AG09309 (cell line): ENCODE measurements at places on chromosomes 16 and 17.

- no peak for DNase-seq
Measured at GRCh38 chr16:79074951-79075350, 525.6 kb downstream of the MAF start.

DNA sequence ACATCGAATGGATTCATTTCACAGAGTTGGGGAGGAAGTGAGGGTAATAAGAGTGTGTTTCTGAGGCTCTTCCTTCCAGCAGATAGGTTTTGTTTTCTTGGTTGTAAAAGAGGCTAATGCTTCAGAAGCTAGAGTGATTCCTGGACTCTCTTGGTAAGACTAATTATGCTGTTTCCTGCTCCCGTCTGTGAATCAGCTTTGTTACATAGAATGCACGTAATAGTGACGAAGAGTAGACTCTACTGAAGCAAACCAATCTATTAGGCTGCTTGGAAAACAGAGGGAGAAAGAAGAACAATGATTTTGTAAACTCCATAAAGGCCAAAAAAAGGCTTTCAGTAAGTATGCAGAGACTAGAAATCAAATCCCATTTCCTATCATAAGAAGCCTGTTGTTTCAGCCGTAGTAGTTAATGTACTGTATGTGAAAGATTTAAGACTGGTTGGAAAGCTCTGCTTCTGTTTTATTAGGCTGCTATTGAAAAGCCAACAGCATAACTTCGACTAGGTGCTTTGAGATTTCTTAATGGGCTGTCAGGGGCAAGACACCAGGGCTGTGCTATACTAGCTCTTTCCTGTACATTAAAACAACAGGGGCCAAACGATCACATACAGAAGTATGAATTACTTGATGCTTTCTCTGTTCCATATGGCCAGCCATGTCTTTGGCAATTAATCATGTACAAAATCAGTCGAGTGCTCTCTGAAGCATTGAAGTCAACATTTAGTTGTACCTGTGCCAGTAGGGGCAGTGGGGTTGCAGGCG lies 219.0 kb downstream of the FTO start:
- DNase-seq: no peak

- DNase-seq: no peak
Measured at GRCh38 chr17:68780596-68780995, 174.6 kb downstream of the ABCA8 start.

- no peak for DNase-seq
Measured at GRCh38 chr17:71632328-71632727, 488.5 kb upstream of the SOX9 start.

DNA sequence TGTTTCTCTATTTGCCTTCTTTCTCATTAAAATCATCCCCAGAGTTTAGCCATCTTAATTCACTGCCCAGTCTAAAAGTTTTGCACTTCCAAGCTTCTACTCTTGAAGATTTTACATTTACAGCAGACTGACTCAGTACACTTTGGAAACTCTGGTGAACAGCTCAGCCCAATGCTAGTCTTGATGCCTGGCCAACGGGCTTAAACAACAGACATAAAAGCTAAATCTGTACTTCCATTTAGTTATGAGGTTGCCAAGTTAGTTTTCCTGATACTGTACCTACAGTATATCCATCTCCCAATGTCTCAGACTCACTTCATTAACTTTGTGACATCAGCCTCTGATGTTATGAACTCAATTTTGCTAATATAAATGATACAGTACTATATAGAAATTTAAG lies 891.8 kb upstream of the SOX9 start:
- no peak for DNase-seq

- no peak for DNase-seq
Measured at GRCh38 chr17:34201225-34201624, 53.9 kb upstream of the CCL2 start.

DNA sequence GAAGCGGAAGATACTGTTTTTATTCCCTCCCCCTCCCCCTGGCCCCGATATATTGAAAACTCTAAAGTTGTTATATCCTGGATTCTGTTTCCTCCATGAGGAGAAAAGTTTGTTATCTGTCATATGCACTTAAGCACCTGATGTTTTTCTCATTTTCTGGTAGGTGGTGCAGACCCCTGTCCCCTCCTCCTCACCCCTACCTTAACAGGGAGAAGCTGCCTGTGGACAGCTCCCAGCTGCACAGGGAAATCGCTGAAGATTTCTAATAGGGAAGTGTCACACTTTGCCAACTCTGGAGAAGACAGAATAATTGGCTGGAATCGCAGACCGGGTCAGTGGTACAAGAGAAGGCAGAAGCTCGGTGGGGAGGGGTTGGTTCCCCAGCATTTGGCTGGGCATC lies 45.3 kb upstream of the TOB1 start:
- no peak for DNase-seq

- no peak for DNase-seq
Measured at GRCh38 chr16:8966817-8967131, 3.1 kb upstream of the USP7 start.

DNA sequence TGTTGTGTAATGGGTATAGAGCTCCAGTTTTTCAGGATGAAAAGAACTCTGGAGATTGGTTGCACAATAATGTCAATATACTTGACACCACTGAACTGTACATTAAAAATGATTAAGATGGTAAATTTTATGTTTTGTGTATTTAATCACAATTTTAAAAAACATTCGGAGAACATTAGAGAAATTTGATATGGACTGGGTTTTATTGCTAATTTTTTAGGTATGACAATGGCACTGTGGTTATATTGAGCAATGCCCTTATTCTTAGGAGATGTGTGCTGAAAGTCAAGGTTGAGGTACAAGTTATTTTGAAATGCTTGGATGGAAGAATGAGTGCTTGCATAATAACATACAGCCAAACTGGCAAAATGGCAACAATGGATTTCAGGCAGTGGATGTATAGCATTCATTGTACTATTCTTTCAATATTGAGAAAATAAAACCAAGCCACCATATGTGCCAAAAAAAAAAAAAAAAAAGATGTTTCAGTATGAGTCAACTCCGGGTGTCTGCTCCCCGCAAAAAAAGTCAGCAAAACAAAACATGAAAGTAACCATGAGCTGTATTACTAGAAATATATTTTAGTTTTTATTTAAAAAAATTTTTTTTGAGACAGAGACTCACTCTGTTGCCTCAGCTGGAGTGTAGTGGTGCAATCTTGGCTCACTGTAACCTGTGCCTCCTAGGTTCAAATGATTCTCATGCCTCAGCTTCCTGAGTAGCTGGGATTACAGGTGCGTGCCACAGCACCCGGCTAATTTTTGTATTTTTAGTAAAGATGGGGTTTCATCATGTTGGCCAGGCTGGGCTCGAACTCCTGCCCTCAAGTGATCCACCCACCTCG lies 19.8 kb downstream of the HOXB1 start:
- peak; percentile 61 for DNase-seq

DNA sequence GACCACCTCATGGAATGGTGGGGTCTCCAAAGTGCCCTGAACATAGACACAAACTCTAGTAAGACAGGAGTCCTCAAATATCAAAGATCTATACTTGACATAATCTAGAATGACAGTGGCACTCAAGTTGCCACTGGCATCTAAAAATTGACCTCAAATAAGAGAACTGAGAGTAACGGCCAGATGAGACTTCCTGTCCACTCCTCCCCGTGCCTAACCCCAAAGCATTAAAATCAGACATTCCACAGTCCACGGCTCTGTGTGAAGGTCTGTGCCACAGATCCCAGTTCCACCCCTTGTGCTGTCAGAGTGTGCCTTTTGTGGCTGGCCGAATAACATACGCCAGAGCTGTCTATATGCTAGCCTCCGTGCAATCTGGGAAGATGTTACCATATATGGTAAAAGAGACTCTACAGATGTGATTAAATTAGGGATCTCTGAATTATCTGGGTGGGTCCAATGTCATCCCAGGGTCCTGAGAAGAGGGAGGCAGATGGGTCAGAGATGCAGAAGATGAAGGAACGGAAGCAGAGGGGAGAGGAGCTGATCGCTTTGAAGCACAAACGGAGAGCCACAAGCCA lies 21.0 kb upstream of the EVPL start:
- no peak for DNase-seq

DNA sequence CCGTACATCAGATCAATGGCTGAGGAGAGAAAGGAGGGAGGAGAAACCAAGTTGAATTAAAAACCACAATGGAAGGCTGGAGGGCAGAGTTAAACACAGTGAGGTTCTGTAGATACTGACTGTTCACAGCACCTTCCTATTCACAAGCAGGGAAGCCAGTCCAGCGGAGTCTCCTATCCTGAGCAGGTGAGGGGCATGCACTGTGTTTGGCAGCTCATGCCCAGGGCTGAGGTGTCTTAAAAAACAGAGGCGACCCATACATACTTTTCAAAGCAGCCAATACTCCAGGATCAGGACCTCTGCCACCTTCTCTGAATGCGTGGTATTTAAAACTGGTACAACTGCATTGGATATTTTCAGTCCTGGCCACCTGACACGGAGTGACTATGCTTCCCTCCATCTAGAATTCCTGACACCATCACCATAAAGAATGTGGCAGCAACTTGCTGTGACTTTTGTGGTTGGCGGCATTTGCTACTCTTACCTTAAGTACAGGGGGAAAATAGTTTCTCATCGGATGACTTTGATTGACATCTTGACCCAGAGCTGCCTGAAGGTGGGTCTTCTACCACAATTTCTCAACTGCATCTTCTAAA lies 21.5 kb downstream of the USP22 start:
- no peak for DNase-seq

DNA sequence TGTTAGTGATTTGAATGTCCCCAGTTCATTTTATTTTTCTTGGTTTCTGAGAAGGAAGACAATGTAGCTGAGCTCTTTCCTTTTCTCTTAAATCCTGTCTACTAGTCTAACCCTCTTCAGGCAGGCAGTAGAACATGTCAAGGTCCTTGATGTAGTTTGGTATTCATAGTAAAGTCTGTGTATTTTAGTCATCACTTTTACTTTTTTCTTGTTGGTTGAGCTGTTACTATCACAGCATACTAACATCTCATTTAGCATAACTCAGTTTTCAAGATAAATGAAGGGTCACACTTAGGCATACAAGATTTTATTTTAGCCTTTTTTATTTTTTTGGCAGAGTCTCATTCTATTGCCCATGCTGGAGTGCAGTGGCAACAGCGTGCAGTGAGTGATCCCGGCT lies 70.5 kb downstream of the KPNA2 start:
- no peak for DNase-seq

DNA sequence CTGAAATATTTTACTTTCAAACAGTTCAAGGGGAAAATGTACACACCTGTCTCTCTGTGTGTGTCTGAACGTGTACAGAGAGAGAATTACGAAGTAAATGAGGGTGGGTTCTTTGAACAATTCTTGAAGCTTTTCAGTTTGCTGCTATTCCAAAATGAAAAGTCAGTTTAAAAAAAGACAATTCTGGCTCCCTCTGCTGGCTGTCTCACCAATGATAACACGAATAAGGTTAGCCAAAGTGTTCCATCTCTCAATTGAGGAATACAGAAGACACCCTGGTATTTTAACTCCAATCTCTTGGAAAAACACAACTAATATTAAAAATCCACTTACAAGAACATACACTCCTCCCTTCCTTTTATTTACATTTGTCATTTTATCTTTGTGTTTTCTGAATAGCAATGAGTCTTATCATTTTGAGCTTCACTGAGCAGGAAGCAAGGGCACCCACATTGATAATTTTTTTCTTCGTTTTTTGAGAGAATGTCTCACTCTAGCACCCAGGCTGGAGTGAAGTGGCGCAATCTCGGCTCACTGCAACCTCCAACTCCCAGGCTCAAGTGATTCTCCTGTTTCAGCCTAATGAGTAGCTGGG lies 20.5 kb downstream of the EFTUD2 start:
- no peak for DNase-seq

GRCh38 chr16:70158261-70158939 lies 15.2 kb upstream of the CLEC18C start:
- DNase-seq: no peak

DNA sequence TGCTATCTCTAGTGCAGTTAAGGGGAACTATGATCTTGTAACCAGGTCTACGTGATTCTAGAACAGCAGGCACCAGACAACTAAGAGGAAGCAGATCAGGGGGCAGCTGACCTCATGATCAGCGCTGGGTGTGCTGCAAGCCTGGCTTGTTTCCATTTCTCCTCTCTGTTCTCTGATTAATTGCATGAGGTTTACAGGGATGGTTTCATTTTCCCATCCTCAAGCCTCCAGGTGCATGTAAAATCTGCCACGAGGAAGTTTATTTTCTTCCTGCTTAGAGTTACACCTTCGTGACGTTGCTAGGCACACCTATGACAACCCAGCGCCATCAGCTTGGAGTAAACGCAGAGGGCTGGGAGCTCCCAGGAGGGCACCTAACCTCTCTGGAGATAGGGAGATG lies 4.3 kb upstream of the NUPR1 start:
- DNase-seq: no peak

- no peak for DNase-seq
Measured at GRCh38 chr17:53032861-53033271, 789.9 kb upstream of the KIF2B start.

DNA sequence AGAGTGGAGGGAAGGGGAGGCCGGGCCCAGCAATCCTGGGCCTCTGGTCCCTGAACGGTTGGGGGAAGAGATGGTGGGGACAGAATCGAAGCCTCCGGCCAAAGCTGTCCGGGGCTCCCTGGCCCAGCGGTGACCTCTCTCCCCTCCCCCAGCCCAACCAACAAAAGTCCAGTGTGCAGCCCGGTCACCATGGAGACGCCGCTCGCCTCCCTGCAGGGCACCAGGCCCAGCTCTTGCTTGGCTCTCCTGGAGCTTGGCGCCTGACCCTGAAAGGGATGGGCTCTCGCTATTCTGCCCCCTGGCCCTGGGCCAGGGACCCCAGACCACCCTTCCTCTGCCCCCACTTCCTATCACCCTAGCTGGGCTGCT lies 1.3 kb downstream of the METRN start:
- no peak for DNase-seq

GRCh38 chr17:57924677-57925076 lies 30.5 kb downstream of the CUEDC1 start:
- DNase-seq: no peak

- no peak for DNase-seq
Measured at GRCh38 chr16:29321000-29321393, 85.5 kb downstream of the NPIPB11 start.

- no peak for DNase-seq
Measured at GRCh38 chr17:76654408-76654807, 10.9 kb upstream of the ST6GALNAC1 start.

DNA sequence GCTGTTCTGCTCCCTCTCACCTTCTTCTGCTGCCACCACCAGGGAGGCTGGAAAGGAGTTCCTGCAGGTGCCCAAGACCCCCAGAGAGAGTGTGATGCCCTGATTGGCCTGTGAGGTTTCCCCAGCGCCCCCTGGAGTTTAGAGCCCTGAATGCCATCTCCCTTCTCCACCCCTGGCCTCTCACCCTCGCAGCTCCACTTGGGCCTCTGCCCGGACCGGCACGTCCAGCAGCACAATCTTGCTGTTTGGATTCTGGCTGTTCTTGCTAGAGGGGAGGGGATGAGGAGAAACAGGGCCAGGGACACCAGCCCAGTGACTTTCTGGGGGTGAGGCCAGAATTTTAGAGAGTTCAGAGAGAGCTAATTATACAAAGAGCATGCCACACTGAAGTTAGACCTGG lies 12.5 kb upstream of the FAM171A2 start:
- DNase-seq: no peak

- DNase-seq: peak; percentile 92
Measured at GRCh38 chr17:50218771-50219315, 17.4 kb upstream of the COL1A1 start.
